Stimulated activated CD4-positive, alpha-beta T cell treated with anti-CD3 and anti-CD28 coated beads, Interleukin-1b, Interleukin-23, amount 100 ng/mL, for 4 hours (primary cell): ENCODE measurements at places on chromosomes 5 and 9.

GRCh38 chr5:117486261-117486660 lies 911.6 kb upstream of the SEMA6A start:
- no peak for DNase-seq

GRCh38 chr9:38641985-38642864 lies 21.8 kb upstream of the ANKRD18A start:
- DNase-seq, result no peak

DNA sequence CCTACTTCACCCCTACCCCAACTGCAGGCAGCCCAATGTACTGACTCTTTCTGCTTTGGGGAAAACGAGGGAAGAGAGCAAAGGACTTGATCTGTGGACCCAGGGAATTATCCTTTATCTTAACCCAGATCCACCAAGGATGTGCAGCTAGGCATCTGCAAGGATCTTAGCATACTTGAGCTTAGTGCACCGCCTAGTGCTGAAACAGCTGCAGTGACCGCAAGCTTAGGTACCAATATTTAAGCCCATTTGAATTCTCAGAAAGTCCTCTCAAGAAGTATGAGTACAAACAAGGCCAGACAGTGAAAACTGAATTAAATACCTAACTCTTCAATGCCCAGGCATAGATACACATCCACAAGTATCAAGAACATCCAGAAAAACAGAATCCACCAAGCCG lies 576.7 kb upstream of the ADAMTS16 start:
- DNase-seq, result no peak

DNA sequence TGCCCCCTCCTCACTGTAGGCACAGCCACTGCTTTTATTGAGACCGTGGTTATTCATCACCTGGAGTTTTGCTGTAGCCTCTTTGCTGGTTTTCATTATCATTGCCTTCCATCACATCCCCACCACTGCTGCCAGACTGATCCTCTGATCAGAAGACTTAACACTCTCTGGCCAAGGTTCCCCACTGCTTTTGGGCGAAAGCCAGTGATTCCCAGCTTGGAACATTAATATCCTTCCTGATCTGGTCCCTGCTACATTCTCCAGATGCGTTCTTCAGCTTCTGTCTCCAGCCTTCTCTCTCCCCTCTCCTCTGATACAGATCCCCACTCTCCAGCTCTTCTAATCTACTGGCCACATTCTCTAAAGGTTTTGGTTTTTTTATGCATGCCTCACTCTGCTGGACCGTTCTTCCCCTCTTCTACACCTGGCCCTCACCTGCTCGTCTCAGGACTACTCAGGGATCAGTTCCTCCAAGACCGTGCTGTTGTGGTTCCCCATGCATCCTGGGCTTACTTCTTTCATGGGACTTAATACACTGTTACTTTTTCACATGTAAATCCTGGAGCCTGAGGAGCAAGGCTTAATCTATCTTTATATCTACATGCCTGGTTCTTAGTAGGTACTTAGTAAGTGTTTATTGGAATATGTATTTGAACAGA lies 115.0 kb downstream of the PRKACG start:
- DNase-seq, result no peak

DNA sequence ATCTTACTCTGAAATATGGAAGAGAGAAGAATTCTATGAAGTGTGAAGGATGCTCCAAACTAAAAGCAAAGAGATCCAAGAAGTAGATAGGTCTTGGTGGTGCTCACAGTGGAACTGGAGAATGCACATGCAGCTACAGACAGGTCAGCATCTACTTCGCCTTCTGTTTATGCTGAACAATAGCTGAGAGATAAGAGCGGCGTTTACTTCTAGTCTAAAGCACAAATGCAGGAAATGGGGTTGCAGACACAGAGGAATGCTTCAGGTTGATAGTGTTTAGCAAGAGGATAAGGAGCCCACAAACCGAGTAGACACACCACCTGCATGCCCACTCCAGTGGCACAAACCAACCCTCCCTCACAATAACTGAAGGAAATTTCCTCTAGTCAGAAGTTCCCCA lies 180.0 kb upstream of the RGMB start:
- DNase-seq, result no peak
